ENCODE measurements at places on chromosomes 13 and 19. TPM values are rescaled to one million over a fixed set of nuclear protein-coding genes. Genes with fewer than 3 reads are reported as not detected.
A peak's percentile ranks its signal among the peaks of the same experiment; 100 is the strongest.

The ZNF57 gene
- 6.1 TPM for total RNA-seq

The ZNF283 gene
- 12.7 TPM for total RNA-seq

The MBD3L2B gene
- not detected for total RNA-seq

The SERTM1 gene
- not detected for total RNA-seq

The MARK4 gene
- total RNA-seq, result 29.7 TPM

- DNase-seq, result no peak
Measured at GRCh38 chr19:54916822-54917221, 10.9 kb downstream of the NCR1 start.

- no peak for DNase-seq
Measured at GRCh38 chr13:26540334-26540733, 17.1 kb upstream of the WASF3 start.

DNA sequence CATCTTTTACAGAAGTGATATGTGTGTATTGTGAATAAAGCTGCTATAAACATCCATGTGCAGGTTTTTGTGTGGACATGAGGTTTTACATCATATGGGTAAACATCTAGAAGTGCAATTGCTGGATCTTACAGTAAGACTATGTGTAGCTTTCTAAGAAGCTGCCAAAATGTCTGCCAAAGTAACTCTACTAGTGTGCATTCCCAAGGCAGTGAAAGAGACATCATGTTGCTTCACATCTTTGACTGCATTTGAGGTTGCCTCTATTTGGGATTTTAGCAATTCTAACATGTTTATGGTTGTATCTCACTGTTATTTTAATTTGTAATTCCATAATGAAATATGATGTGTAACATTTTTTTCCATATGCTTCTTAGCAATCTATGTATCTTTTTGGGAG is 30.3 kb downstream of the SLITRK6 start:
- DNase-seq, result no peak

DNA sequence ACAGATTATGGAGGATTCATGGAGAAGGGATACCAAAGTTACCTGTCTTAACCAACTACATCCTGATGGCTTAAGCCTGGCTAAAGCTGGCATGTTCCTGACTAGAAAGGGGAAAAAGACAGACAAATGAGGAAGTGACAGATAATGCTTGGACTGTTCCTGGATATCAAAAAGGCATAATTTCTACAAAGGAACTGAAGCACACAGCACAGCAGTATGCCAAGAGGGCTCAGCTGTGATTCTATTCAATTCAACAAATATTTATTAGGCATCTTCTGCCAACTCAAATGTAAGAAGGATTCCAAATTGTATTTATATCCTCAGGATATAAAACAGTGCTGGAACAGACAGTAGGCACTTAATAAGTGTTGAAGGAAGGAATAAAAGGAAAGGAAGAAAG is 59.5 kb downstream of the KLF12 start:
- DNase-seq, result no peak

DNA sequence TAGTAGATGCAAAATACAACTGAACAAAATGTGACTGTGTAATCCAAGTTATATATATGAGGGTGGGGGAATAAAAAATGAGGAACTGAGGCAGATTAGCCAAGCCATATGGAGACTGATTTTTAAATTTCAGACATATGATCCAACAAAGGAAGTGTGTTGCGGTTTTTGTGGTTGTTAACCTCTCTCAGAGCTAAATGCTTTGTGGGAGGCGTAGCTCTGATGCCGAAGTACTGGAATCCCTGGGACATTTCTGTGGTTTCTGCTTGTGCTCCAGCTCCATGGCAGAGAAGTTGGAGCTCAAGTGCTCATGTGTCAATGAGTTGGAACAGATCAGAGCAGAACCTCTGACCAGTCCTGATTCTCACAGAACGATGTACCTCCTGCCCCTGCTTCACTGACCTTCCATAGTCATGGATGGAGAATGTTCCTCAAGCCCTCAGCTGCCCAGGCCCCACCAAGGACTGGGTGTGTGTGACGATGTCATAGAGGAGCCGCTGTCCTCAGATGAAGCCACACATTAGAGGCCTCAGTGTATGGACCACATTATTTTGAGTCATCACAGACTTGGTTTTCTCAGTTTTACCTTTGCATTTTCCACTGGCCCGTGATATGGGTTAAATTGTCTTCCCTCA is 107.6 kb downstream of the SOX1 start:
- no peak for DNase-seq

DNA sequence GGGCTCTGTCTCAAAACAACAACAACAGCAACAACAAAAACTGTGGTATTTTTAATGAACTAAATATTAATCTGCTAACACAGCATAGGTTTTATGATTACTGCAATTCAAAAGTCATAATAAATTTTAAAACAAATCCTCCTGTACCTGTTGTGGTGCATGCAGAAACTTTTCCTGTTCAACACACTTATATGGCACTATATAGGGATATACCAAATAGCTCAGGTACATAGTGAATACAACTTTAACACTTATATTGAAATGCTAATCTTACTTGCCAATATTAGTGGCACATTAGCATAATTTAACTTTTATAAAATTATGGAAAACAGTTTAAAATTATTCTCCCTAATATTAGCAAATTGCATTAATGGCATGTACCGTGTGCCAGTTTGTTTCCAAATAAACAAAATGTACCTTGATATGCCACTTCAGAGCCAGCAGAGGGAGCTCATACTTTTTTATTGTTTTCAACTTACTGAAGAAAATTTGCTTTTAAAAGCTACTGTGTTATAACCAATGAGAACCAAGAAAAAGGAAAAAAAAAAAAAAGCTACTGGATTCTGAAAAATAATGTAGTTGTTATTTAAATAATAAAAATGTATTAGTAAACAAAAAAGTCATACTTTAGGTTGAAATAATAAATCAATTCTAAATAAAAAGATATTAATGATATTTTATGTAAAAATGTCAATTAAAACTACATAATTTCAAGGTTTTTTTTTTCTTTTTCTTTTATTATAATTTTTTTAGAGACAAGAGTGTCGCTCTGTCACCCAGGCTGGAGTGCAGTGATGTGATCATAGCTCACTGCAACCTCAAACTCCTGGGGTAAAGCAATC is 18.0 kb upstream of the RBM26 start:
- peak; percentile 68 for DNase-seq

DNA sequence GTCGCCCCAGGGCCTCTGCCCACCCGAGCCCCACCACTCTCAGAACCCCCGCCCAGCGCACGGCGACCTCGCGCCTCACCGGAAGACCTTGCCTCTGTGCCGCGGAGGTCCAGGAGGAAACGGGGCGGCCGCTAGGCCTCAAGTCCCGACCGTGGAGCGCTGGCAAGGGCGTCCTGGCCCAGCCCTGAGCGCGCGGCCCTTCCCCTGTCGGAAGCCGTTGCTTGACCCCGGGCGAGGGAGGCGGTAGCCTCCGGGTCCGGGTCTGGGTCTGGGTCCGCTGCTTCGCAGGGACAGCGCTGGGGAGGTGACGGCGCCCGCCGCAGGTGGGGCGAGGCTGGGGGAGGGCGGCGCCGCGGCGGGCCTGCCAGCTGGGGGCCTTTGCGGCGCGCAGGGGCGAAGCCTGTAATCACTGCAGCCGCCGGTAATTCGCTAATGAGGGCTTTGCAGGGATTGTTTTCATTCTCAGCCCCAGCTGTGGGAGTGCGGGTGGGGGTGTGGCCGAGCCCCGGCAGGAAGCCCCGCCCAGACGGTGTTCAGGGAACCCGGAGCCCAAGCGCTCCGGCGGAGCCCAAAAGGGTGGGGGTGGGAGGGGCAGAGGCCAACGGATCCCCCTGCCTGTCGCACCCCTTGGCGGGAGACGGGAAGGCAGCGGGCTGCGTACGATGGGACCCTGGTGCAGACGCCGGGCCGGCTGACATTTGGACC is 8.6 kb downstream of the C19orf25 start:
- DNase-seq, result no peak

- no peak for DNase-seq
Measured at GRCh38 chr19:53960886-53961285, 1.9 kb upstream of the CACNG8 start.

DNA sequence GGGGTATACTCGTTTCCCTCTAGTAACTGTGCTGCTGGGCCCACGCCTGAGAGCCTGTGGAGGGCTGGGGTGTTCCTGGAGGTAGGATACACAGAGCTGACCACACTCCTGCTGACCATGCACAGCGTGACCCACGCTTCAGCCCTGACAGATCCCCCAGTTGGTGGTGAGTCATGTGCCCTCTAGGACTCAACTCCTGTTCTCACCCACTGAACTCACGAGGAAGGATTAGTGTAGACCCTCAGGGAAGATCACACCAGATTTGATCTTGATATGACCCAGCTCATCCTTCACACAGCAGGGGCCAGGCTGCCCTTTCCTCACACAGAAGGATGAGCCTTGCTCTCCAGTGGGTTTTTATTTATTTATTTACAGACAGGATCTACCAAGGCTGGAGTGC is 13.3 kb upstream of the ACP7 start:
- no peak for DNase-seq

DNA sequence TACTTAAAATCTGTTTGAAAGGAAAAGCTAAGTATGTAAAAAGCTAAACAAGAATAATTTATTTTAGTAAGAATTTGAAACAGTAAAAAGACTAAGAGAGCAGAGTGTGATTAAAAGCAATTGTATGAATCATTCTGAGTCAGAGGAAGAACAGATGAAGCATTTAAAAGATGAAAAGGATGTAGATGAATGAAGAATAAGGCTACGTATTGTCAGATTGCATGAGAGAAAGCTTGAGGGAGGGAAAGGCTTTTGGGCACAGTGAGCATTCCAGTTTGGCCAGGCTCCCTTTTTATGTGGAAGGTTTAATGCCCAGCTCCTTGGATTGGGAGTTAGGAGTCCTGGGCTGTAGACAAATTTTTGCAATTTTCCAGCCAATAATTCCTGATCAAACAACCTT is 117.7 kb downstream of the FREM2 start:
- no peak for DNase-seq

DNA sequence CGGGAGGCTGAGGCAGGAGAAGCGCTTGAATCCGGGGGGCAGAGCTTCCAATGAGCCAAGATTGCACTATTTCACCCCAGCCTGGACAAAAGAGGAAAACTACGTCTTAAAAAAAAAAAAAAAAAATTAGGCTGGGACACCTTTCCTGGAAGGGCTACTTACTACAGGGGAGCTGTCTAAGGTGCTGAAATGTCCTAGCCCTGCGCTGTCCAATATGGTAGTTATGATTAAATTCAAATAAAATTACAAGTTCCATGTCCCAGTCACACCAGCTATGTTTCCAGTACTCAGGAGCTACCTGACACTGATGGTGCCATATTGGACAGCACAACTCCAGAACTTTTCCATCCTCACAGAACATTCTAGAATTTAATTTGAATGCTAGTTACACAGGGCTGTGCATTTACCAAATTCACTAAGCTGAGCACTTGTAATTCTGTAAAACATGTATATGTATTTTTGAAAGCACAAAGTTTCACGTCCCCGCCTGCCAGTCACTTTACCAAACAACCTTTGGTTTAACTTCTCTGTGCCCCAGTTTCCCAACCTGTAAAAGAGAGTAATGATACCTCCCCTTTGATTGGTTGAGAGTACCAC is 9.2 kb upstream of the ZSCAN22 start:
- DNase-seq, result peak; percentile 66

GRCh38 chr13:45220403-45220802 is 19.6 kb upstream of the KCTD4 start:
- no peak for DNase-seq

DNA sequence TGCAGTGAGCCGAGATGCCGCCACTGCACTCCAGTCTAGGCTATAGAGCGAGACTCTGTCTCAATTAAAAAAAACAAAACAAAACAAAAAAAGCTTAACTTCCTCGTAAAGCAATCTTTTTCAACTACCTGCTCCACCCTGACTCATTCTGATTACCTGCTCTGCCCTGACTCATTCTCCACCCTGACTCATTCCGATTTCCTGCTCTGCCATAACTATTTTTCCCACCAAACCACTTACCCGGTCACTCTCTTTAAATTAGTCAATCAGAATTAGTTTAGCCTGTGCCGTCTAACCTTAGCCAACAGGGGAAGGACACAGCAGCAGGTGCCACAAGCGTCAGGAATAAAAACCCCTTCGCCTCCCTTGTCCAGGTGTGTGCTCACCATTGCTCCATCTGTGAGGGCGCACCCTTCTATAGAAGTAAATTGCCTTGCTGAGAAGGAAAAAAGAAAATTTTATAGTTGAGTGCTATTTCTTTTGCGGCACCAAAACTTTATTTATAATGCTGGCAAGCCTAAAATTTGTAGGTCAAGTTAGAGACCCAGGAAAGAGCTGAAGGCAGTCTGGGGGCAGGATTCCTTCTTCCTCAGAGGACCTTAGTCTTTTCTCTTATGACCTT is 1.7 kb upstream of the IFT88 start:
- no peak for DNase-seq

- DNase-seq, result no peak
Measured at GRCh38 chr13:42039457-42039945, 8.9 kb upstream of the DGKH start.

GRCh38 chr13:75385708-75386083 is 96.3 kb downstream of the TBC1D4 start:
- DNase-seq, result no peak

DNA sequence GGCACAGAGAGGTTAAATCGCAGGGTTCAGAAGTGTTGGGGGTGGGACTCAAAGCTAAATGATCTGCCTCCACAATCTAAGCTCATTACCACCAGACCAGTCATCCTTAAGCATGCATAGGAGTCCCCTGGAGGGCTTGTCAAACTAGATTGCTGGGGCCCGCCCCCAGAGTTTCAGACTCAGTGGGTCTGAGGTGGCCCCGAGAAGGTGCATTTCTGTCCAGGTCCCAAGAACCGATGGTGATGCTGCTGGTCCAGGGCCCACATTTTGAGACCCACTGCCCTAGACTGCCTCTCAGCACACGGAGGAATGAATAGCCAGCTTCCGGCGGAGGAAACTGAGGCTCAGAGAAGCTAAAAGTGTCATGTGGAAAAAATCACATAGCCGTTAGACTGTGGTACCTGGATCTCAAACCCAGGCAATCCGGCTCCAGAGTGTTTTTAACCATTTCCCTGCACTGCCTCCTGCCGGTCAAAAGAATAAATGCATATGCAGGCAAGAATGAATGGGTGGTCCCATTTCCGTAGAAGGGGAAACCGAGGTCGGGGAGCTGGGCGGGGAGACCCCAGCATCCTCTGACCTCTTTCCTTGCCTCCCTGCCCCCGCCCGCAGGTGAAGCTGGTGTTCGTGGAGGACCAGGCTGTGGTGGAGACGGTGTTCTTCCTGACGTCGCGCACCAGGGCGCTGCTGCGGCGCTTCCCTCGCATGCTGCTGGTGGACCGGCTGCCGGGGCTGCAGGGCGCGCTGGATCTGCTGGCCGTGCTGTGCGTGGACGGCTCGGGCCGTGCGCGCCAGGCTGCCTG is 23.8 kb downstream of the ZSWIM9 start:
- DNase-seq, result peak; percentile 26

DNA sequence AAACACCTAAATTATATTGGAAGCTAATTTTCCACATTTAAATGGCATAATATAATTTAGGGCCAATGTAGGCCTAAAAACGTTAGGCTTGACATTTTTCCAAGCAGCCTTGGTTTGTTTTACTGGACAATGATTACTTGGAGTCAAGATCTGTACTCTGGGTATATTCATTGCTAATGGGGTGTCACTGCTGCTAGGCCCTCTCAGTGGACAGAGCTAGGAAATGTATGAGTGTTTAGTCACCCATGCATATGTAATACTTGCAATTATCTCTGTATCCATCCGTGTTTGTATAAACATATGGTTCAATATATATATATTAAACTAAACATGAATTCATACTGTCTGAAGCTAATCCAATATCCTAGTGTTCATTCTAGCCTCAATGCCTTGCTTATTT is 598.1 kb downstream of the DCT start:
- DNase-seq, result no peak

- DNase-seq, result no peak
Measured at GRCh38 chr13:62278271-62278670, 862.6 kb upstream of the PCDH20 start.
